ENCODE measurements at places on chromosomes 7 and 10. TPM values are rescaled to one million over a fixed set of nuclear protein-coding genes. Genes with fewer than 3 reads are reported as not detected.

DNA sequence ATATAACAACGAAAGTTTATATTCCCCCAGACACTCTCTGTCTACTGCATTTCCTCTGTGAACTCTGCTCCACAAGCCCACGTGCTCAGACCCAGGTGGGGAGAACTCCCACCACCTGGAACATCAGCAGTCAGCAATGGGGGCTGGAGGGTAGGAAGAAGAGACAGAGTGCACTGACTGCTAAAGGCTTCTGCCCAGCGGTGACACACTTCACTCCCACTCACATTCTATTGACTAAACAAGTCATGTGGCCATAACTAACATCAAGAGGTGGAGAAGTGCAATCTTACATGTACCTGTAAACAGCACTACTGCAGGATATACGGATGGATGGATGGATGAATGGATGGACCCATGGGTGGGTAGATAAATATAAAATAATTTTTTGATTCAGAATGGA is 122.2 kb downstream of the MPP7 start:
- DNase-seq, result peak; percentile 43

DNA sequence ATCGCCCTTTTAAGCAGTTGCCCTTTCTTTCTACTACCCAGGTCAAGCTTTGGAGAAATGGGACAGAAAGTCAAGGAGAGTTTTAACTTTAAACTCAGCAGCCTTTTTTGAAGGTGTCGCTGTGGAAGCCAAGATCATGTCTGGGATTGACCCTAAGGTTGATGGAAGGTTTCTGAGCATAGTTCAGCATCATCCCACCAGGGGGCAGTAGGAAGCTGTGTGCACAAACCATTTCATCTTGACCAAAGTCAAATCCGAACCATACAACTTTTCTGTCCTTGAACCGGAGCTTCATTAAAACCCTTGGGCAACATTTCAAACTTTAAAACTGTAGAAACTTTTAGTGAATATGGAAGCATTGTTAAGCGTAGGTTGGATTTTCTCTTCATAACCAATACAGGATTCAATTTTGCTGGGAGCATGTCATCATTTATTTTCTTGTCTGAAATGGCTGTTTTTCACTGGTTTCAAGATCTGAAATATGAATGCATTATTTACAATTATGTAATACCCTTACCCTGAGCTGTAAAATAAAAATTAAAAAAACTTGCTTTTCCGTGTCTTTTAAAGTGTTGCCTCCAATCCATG is 214.4 kb upstream of the KIAA1217 start:
- DNase-seq, result peak; percentile 69

- peak; percentile 23 for DNase-seq
These were observed 202.8 kb downstream of the CREB5 start for GRCh38 chr7:28615091-28615490.

- DNase-seq, result peak; percentile 25
These were observed 66.0 kb upstream of the FGL2 start for GRCh38 chr7:77265666-77266065.

DPYSL4 gene
- total RNA-seq, result 10.9 TPM

DNA sequence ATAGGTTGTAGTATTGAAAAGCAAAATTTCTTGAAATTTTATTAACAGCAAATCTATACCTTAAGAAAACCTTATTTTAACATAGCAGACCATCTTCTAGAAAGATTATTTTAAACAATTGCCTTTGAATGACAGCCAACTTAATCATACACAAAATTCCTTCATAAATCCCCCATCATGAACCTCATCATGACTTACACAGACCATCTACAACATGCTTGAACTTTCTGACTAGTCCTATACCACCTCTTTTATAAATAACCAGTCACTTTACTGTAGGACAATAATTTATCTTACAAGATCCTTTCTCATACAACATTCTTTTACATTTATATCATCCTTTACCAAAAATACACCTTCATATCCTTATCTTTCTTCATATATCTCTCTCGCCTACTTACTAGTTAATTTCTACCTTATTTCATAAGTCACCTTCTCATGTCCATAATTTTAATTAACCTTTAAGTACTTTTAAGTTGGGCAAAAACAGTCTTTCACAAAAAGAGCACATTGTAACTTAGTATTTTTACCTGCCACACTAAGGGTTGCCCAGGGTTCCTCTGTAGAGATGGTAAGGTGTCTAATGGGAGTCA is 16.6 kb upstream of the PTN start:
- peak; percentile 15 for DNase-seq

MKX gene
- total RNA-seq, result 2.6 TPM

SAP25 gene
- total RNA-seq, result 0.52 TPM

DNA sequence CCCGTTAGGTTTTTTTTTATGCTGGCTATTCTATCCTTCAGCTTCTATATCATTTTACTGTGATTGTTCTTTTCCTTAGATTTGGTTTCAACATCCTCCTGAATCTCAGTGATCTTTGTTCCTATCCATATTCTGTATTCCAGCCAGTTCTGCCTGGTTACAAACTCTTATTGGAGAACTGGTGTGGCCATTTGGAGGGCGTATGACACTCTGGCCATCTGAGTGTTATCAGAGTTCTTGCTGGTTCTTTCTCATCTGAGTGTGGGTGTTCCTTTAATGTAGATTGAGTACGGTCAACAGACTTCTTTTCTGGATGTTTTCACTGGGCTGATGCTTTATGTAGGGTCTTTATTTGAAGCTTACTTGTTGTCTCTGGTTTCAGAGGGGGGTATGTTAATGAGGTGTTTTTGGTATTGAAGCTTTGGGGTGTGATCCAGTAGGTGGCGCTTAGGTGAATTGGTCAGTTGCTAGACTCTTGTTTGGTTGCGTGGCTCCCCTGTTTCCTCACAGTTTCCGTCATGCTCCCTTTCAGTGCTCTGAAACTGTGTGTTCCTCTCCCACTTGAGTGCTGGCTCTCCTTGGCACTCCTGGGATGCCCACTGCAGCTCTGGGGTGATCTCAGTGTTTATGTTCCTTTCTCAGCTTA is 80.7 kb downstream of the FANK1 start:
- peak; percentile 9 for DNase-seq

DNA sequence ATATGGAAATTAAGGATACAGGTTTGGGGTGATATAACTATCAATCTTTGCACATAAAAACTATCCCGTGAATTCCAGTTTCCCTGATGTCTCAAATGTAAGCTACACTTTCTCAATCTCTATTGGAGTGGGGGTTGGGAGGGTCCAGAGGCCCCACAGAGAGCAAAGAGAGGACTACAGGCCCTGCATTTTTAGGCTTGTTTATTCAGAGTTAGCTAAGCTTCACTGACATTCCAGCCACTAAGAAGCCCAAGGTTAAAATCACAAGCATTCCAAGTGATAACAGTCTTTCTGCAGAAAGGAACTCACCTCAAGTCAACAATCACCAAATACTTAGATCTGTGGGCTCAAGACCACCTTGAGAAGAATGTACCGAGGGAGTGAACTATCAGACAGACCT is 31.6 kb upstream of the LAMB1 start:
- DNase-seq, result no peak

- DNase-seq, result no peak
These were observed 13.2 kb downstream of the EPHA1 start for GRCh38 chr7:143395187-143396149.

FRMPD2 gene
- total RNA-seq, result 0.35 TPM

LMTK2 gene
- 9.0 TPM for total RNA-seq

- no peak for DNase-seq
These were observed 69.5 kb downstream of the ADCYAP1R1 start for GRCh38 chr7:31121601-31122000.

DNA sequence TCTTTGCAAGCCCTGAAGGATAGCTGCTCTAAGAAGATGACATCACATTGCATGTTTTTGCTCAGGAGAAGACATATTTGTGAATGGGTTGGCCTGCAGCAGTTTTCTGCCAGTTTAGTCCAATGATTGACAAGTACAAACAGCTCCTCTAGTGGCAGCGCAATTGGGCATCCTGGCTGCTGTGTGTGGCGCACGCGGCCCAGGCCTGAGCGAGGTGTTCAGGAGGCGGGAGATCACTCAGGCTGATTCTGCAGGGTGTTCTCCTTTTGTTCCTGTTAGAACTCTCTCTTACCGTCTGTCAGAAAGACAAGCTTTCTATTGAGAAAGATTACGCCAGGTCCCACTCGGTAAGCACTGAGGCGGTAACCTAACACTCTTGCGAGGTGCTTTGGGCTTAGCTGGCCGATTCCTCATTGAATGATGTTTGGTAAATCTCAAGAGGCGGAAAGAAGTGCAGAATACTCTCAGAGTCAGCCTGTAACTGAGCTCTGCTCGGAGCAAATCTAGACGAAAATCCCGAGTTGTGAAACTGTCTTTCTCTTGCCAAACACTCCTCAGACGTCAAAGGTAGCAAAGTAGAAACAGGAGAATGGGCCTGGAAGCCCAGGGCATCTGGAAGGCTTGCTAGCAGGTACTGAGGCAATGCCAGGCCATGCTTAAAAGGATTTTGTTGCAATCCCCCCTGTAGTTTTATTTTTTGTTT is 219.2 kb upstream of the BMPER start:
- DNase-seq, result no peak

- no peak for DNase-seq
These were observed 87.8 kb downstream of the HDAC9 start for GRCh38 chr7:18583305-18583704.

ASIC3 gene
- 1.7 TPM for total RNA-seq

DNA sequence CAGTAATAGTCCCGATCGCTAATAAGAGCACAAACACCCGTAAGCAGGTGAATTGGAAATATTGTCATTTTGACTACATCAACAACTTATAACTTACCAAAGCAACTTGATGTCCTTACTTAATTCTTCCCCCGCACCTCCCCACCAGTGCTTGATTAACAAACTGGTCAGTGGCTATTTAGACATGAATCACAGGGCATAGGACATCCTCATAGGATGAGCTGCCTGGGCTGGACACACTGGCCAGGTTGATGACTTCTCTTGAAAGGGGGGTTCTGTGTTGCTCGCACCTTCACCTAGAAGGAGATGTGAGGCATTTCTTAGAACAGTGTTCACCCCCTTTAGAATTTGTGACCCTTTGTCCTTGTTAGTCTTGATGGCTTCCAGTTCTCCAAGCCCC is 163.2 kb downstream of the TCF7L2 start:
- no peak for DNase-seq

DNA sequence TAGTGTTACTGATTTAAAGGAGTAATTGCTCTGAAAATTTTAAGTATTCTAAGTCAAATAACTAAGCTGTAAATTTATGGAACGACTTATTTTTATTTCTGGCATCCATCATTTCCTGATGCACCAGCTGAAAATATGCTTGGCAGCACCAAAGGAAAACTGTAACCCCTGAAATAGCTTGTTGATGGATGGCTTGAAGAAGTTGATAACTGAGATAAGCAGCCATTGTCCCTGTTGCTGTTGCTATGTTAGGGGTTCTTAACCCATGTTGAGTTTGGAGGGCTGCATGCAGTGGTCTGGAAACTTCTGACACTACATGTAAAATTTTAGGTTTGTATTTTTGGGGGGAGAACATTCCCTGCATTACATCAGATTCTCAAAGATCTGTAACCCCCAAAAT is 30.6 kb downstream of the RPA3 start:
- DNase-seq, result no peak

SSC4D gene
- total RNA-seq, result 0.86 TPM

DNA sequence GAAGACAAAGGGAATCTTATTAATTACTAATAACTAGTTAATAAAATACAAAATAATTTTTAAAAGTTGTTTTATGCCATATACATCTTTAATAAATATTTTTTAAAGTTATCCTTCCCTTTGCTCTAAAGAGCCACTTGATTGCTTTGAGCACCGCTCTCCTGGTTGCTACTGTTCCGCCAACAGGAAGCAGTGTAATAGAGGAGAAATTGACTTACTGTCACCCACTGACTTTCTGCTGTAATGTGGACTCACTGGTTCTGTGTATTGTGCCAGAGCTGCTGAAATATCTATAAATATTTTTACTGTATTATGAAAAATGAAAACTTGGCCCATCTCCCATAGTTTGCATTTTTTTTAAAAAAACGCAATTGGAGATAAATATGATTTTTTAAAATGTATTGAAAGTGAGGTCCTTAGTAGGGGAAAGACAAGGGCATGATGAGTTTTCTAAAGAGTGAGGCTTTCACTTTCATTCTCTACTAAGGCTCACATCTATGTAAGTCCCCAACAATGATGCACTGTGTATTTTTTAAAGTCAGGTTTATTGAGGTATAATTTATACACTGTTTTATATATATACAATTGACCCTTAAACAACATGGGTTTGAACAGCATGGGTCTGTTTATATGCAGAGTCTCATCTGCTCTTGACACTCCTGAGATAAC is 100.5 kb downstream of the NPY start:
- DNase-seq, result no peak

GRCh38 chr7:1886361-1887064 is 216.4 kb downstream of the ELFN1 start:
- DNase-seq, result no peak

SDHAF3 gene
- total RNA-seq, result 9.5 TPM

PRKAR2B gene
- 1.5 TPM for total RNA-seq

GRCh38 chr10:4707221-4707620 is 118.8 kb upstream of the AKR1E2 start:
- no peak for DNase-seq

- DNase-seq, result no peak
These were observed 49.9 kb downstream of the CHST15 start for GRCh38 chr10:124043310-124044142.

C10orf90 gene
- 2.0 TPM for total RNA-seq

TAS2R3 gene
- not detected for total RNA-seq

DNA sequence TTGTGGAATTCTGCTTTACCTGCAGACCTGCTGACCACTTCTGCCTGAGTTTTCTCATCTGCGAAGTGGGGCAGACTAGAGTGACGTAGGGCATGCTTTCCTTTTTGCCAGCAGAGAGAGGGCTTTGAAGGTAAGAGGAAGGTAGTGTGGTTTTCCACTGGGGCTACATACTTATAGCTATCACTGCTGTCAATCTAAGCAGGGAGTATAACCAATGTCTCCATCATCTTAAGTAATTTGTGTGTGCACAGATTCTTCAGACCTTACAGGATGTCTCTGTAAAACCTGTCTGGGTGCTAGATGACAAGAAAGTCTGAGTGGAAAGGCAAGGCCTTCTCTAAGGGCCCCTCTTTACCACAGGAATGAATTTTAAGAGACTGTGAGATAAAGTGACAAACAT is 106.8 kb downstream of the RBM20 start:
- DNase-seq, result no peak

HOXA7 gene
- 2.6 TPM for total RNA-seq

GRCh38 chr7:100122568-100122967 is 3.1 kb downstream of the CNPY4 start:
- DNase-seq, result no peak

DNA sequence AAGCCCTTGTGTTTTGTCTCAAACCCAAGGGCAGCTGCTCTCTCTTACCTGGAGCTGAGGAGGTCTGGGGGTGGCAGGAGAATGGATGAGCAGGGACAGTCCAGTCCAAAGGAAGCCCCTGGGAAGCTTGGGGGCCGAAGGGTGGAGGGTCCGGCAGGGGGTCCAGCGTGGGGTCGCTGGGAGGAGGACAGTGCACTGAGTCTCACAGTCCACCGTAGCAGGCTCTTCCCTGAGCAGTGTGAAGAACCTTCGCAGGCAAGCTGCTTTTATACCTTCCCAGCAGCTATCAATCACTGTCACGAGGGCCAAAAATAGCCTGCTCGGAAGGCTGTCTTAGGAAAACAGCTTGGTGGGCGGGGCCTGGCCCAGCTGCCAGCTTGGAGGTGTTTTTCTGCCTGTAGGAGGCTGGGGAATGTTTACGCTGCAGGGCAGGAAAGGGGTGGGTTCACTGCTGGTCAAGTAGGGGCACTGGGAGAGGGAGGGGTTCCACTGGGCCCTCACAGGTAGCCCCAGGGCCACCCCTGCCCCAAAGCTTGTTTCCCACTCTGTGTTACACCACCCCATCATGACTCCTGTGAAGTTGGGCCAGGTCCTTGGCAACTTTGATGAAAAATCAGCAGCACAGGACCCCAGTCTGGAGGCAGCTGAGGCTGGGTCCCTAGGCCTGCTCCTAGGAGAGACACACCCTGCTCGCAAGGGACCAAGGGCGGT is at the start of gene DEPP1:
Gene DEPP1, minus strand, starts transcription at position 240 of the 711 bp plus-strand sequence. CDS start 779 bp downstream, outside the sequence.
- DNase-seq, result peak; percentile 98
